Endodermal cell (in vitro differentiated cells): ENCODE measurements at places on chromosomes 11 and 22. TPM values are rescaled to one million over a fixed set of nuclear protein-coding genes. Genes with fewer than 3 reads are reported as not detected.

DNA sequence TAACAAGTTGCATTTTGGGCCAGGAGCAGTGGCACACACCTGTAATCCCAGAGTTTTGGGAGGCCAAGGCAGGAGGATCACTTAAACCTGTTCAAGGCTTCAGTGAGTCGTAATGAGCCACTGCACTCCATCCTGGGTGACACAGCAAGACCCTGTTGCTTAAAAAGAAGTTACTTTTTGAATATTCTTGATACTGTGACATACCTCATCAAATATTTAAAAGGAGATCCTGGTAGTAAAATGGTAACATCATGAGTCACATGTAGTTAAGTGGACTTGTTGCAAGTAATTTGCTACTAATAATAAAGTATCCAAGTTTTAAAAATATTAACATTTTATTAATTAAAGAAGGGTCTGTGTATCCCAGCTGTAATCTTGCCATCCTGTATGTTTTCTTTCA, 18.3 kb downstream of the HMGXB4 start:
- no peak overlapping the region for H3K27ac ChIP-seq
- no peaks in the 10 kb centered on the region for H3K4me1 ChIP-seq
- peaks cover 87% of the 10 kb centered on the region for H3K36me3 ChIP-seq
- no peak for DNase-seq
- H3K4me3 ChIP-seq = no peak overlapping the region
- no peaks in the 10 kb centered on the region for H3K27me3 ChIP-seq

DNA sequence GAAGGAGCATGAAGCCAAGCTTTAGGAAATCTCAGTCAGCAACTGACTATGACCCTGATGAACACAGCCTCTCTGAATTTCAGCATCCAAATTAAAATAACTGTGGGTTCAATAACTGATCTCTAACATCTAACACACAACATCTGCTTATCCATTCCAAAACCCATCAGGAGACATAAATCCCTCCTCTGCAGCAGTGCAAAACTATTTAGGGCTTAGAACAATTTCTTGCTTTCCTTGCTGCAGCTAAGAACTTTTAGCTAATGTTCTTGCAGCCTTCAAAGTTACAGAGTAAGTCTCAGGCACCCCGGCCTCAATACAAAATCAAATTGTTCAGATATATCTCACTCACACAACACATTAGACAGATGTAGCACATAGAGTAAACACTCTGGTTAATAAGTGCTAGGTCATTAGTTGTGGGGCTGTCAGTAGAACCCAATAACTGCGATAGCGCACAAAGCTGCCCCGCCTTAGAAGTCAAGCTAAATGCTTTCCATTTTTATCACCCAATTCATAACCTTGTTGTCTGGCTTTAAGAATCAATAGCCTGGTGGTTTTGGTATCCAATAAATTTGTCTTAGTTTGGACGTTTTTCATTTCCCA, 139.6 kb downstream of the LARGE1 start:
- no peaks in the 10 kb centered on the region for H3K36me3 ChIP-seq
- no peak overlapping the region for H3K27ac ChIP-seq
- H3K27me3 ChIP-seq = no peaks in the 10 kb centered on the region
- no peaks in the 10 kb centered on the region for H3K4me1 ChIP-seq

DNA sequence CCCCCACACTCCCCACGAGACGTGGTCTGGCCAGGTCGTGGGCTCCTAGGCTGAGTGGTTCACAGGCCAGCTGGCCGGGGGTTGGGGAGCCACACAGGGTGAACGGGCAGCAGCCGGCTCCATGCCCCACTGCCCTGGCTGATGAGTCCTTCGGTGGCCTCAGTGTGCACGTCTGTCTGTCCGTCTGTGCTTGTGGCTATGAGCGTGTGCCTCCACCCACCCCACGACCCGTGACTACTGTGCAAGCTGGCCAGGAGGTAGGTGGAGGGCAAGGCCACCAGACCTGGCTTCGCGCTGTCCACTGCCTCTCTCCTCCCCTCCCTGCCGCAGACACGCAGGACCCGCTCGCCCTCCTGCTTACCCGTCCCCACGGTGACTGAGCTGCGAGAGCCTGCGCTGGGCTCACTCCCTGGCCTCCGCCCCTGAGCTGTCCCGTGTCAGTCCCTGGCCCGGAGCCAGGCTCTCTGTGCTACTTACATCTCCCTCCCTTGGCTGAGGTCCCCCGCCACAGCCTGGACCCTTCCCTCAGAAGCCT, 14.1 kb downstream of the CSDC2 start:
- DNase-seq = no peak
- H3K27me3 ChIP-seq = no peaks in the 10 kb centered on the region
- no peaks in the 10 kb centered on the region for H3K4me1 ChIP-seq

DNA sequence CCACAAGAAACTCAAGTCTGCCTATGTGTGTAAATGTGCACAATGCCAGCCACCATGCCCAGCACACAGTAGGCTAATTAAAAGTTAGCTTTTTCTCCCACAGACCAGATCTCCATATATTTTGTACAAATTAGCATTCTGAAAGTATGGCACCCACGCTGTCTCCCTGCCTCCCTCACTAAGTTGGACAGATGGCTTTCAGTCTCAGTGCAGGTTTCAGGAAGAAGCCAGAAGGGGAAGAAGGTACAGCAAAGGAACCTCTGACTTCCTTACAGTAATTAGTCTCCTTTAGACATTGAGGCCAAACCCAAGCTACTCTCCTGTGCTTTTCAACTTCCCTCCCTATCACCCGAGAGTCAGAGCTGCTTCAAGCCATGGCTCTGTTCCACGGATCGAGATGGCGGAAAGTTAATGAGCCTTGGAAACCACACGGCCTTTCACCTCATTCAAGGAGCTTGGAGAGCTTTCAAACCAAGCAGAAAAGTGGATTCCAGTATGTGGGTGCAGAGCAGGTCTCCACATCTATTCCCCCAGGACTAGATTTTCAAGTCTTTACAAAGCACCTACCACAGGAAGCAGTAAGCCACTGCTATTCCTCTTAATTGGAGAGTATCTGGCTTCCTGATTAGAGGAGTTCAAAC, 221.1 kb upstream of the NARS2 start:
- no peaks in the 10 kb centered on the region for H3K27me3 ChIP-seq
- no peak overlapping the region for H3K4me3 ChIP-seq
- no peaks in the 10 kb centered on the region for H3K36me3 ChIP-seq
- DNase-seq = no peak

GRCh38 chr11:65810046-65810868, 23.4 kb downstream of the OVOL1 start:
- H3K27me3 ChIP-seq = peaks cover 8% of the 10 kb centered on the region
- H3K36me3 ChIP-seq = no peaks in the 10 kb centered on the region
- H3K4me1 ChIP-seq = no peaks in the 10 kb centered on the region
- DNase-seq = no peak
- H3K4me3 ChIP-seq = no peak overlapping the region
- no peak overlapping the region for H3K27ac ChIP-seq

DNA sequence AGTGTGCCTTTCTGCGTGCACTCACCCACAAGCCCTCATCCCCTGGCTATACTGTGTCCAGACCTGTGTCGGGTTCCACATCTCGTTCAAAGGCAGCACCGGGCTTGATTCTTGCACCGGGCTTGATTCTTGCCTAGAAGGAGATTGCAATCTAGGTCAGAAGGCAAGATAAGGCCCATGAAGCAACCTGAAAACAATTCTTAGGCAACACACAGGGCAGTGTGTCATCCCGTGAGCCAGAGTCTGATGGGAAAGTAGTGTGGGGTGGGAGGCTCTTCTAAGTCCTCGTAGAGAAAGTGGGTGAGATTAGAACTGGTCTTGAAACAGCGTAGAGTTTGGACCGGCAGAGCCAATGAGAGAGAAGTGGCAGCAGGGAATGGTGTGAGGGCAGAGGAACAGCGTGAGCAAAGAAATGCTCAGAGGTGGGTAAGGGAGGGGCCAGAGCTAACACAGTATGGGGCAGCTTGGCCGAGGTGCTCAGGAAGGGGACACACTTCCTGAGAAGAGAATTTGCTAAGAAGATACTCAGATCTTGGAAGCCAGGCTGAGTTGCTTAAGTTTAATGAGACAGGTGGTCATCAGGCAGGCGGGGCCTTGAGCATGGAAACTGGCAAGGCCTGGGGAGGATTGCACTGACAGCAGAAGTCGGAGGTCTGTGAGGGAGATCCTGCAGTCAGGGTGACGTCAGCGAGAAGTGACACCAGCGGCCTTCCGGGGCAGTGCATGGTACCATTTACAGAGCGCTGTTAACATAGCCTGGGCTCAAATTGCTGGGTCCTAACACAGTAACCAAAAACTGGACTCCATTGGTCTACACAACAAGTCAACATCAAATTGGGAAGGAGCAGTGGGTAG, 40.7 kb upstream of the DKK3 start:
- no peak overlapping the region for H3K4me3 ChIP-seq
- H3K4me1 ChIP-seq = no peaks in the 10 kb centered on the region
- no peak overlapping the region for H3K27ac ChIP-seq
- DNase-seq = no peak

GRCh38 chr11:118306556-118306955, 2.0 kb downstream of the CD3E start:
- H3K27ac ChIP-seq = no peak overlapping the region
- H3K27me3 ChIP-seq = peaks cover 17% of the 10 kb centered on the region
- DNase-seq = no peak
- no peak overlapping the region for H3K4me3 ChIP-seq
- H3K4me1 ChIP-seq = peaks cover 1% of the 10 kb centered on the region

DNA sequence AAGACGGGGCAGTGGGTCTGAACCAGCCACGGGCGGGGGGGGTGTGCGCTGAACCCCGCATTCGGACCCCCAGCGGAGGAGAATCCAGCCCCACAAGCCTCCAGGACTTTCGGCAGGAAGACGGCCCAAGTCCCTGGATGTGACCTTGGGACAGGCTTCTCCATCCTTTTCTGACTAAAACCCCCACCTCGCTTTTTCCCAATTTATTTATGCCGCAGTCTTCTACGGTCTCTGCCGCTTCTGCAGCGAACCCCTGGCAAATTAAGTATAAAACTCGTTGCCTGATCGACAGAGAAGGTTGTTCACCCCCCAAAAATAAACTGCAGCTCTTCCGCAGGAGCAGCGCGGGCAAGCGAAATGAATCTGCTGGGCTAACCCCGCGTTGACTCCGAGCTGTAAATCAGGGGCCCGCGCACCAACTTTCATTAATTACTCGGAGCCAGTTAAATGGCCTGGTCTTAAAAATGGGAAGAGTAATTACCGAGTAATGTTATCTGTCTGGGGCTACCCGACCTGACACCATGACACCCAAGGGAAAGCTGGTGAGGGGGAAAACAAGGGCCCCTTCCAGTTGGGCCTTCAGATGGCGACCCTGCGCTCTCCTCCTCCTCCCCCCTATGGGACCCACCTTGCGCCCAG, 6.6 kb downstream of the WT1 start:
- H3K27me3 ChIP-seq = peaks cover 99% of the 10 kb centered on the region
- no peaks in the 10 kb centered on the region for H3K4me1 ChIP-seq
- no peak for DNase-seq
- H3K4me3 ChIP-seq = no peak overlapping the region
- H3K27ac ChIP-seq = no peak overlapping the region

GRCh38 chr22:31075961-31076360, 5.2 kb upstream of the SMTN start:
- H3K27ac ChIP-seq = no peak overlapping the region
- H3K4me1 ChIP-seq = no peaks in the 10 kb centered on the region
- no peak for DNase-seq
- H3K36me3 ChIP-seq = no peaks in the 10 kb centered on the region
- H3K27me3 ChIP-seq = no peaks in the 10 kb centered on the region

GRCh38 chr11:46278387-46279125, 1.1 kb downstream of the CREB3L1 start:
- no peaks in the 10 kb centered on the region for H3K27me3 ChIP-seq
- no peak overlapping the region for H3K27ac ChIP-seq
- no peaks in the 10 kb centered on the region for H3K36me3 ChIP-seq
- peak; percentile 91 for DNase-seq
- peaks cover 33% of the 10 kb centered on the region for H3K4me1 ChIP-seq

GRCh38 chr11:94472916-94473799, 20.5 kb downstream of the MRE11 start:
- H3K27ac ChIP-seq = no peak overlapping the region
- H3K27me3 ChIP-seq = no peaks in the 10 kb centered on the region
- no peak overlapping the region for H3K4me3 ChIP-seq
- peaks cover 3% of the 10 kb centered on the region for H3K4me1 ChIP-seq
- H3K36me3 ChIP-seq = peaks cover 52% of the 10 kb centered on the region
- no peak for DNase-seq

- no peak overlapping the region for H3K4me3 ChIP-seq
- no peak overlapping the region for H3K27ac ChIP-seq
- H3K36me3 ChIP-seq = no peaks in the 10 kb centered on the region
- no peak for DNase-seq
These were observed 246.6 kb downstream of the INSC start for GRCh38 chr11:15361316-15361715.

DNA sequence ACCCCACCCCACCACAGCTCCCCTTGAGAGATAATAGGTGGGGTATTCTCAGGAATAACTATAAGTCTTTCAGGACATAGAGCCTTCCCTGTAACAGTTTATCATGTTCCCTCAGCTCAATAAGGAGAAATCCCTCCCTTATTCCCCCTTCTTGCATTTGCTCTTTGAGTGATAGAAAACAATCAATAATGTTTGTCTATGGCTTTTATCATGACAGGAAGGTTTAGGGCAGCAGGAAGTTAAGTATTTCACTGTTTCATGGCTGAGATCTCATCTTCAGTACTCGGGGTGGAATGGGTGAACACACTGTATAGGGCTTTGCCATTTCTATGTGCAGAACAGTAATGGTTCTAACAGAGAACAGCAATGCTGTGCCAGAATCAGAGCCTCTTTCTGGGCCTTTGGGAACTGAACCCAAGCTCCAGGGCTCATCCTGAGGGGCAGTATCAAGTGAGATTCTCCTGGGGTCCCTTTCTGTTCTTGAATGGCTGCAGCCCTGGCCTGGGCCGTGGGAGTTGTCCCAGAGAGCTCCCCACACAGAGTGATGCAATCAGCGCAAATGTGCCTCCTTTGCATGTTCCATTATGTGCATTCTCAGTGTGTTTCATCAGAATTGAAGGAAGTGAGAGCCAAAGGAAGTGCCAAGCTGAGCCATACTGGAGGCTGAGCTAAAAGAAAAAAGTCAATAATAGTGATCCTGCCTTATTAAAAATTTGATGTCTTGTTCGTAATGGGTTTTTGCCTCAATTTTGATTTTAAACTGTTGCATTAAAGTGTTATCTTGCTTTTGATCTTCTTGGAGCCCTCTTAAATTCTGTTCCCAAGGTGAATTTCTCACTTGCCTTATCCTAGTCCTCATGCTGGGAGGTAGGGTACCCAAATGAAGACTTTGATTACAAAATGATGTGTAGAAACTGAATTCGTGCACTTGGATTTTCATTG, 2.9 kb upstream of the CYP2R1 start:
- H3K27me3 ChIP-seq = no peaks in the 10 kb centered on the region
- H3K27ac ChIP-seq = no peak overlapping the region

GRCh38 chr11:91810871-91811270, 413.7 kb upstream of the FAT3 start:
- no peak overlapping the region for H3K4me3 ChIP-seq
- H3K36me3 ChIP-seq = no peaks in the 10 kb centered on the region
- H3K27me3 ChIP-seq = no peaks in the 10 kb centered on the region
- no peak overlapping the region for H3K27ac ChIP-seq

- no peak for DNase-seq
- peaks cover 60% of the 10 kb centered on the region for H3K27me3 ChIP-seq
- no peak overlapping the region for H3K4me3 ChIP-seq
- no peaks in the 10 kb centered on the region for H3K36me3 ChIP-seq
These were observed 39.9 kb downstream of the TRAF6 start for GRCh38 chr11:36469881-36470802.

Gene HTR3A
- 0.55 and 1.3 TPM in 2 replicates for total RNA-seq

Gene ZNRF3
- 14.2 and 15.8 TPM in 2 replicates for total RNA-seq

Gene SHANK3
- 10.5 and 11.1 TPM in 2 replicates for total RNA-seq
